T-helper 2 cell treated with Interferon-gamma antibody and Interleukin-4, amounts not matched to agents 100 ng/mL and 5 ng/mL, for 36 hours (primary cell): ENCODE measurements at places on chromosomes 7 and 10. TPM values are rescaled to one million over a fixed set of nuclear protein-coding genes. Genes with fewer than 3 reads are reported as not detected.

NFE2L3 gene
- total RNA-seq: 26.4 and 26.6 TPM in 2 replicates

HABP2 gene
- not detected in 2 replicates for total RNA-seq

MKI67 gene
- total RNA-seq: 272 and 283 TPM in 2 replicates

ANKRD16 gene
- total RNA-seq: 6.2 and 6.6 TPM in 2 replicates

CYP2C19 gene
- not detected in 2 replicates for total RNA-seq

AKR1C8 gene
- total RNA-seq: 0.20 and 0.23 TPM in 2 replicates

HOXA4 gene
- total RNA-seq: 0.16 TPM in 1 of 2 replicates, not detected in the other

LRRC17 gene
- total RNA-seq: 0.16 and 0.18 TPM in 2 replicates
